ENCODE measurements at places on chromosomes 4 and X. TPM values are rescaled to one million over a fixed set of nuclear protein-coding genes. Genes with fewer than 3 reads are reported as not detected.

PABPC1L2A gene
- not detected for total RNA-seq

FGFR3 gene
- total RNA-seq = 1.6 TPM

TRAM1L1 gene
- 0.43 TPM for total RNA-seq

TREX2 gene
- 1.8 TPM for total RNA-seq

RNF212 gene
- total RNA-seq = 0.28 TPM

TRIM75 gene
- total RNA-seq = not detected

TLL1 gene
- 0.09 TPM for total RNA-seq

ESX1 gene
- total RNA-seq = not detected

UCP1 gene
- not detected for total RNA-seq

TMEM156 gene
- total RNA-seq = 0.18 TPM

CT45A5 gene
- total RNA-seq = not detected

MTNR1A gene
- total RNA-seq = not detected

FGA gene
- not detected for total RNA-seq

GABRG1 gene
- not detected for total RNA-seq

DCX gene
- total RNA-seq = not detected

PPARGC1A gene
- total RNA-seq = 0.43 TPM

TCEAL8 gene
- 119 TPM for total RNA-seq

SYN1 gene
- 0.18 TPM for total RNA-seq

UNC5C gene
- total RNA-seq = 0.28 TPM

TMPRSS11D gene
- not detected for total RNA-seq

CPE gene
- 1.3 TPM for total RNA-seq

SLITRK4 gene
- under 0.01 TPM for total RNA-seq

OCIAD1 gene
- total RNA-seq = 72.9 TPM

WDR45 gene
- 36.3 TPM for total RNA-seq

ENPEP gene
- 0.28 TPM for total RNA-seq

RRH gene
- 0.09 TPM for total RNA-seq

CAPN6 gene
- not detected for total RNA-seq
